ENCODE measurements at places on chromosomes 13 and 19.

DNA sequence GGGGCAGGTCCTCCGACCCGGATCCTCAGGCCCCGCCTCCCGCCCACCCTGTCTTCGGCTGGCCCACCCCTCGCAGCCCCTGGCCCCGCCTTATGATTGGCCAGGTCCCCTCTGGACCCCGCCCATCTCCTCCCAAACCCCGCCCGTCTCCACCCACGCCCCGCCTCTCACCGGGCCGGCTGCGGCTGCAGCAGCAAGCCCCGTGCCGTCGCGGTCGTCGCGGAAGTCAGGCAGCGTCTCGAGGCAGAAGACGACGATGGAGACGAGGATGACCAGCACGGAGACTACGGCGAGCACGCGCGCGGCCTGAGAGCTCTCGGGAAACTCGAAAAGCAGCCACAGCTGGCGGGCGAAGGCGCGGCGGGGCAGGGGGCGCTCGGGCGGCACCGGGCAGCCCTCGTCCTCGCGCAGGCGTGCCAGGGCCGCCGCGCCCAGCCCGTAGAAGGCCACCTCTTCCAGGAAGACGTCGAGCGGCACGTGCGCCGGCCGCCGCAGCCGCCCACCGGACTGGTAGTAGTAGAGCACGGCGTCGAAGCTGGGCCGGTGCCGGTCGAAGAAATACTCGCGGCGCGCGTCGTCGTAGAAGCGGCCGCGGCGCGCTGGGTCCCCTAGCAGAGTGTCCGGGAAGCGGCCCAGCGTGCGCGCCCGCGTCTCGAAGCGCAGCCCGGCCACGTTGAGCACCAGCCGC is 495 bp downstream of the KCNA7 start:
- no peak for DNase-seq

DNA sequence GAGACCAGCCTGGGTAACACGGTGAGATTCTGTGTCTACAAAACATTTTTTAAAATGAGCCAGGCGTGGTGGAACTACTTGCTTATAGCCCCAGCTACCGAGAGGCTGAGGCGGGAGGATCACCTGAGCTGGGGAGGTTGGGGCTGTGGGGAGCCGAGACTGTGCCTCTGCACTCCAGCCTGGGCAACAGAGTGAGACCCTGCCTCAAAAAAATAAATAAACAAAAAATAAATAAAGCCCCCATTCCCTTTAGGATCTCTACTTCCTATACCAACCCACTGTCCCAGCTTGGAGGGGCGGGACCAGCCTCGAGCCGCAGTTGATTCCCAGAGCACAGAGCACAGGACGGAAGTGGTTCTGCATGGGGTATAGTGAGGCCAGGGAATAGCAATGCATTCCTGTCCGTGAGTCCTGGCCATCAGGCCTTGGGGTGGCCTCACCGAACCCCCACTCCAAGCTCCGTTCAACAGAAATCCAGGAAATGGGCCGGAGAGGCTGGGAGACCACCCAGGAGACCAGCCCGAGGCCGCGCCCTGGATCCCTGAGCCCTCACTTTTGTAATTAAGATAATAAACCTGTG is 4.9 kb upstream of the PTBP1 start:
- no peak for DNase-seq

- DNase-seq, result no peak
Measured at GRCh38 chr13:30234619-30235162, 72.7 kb downstream of the KATNAL1 start.

DNA sequence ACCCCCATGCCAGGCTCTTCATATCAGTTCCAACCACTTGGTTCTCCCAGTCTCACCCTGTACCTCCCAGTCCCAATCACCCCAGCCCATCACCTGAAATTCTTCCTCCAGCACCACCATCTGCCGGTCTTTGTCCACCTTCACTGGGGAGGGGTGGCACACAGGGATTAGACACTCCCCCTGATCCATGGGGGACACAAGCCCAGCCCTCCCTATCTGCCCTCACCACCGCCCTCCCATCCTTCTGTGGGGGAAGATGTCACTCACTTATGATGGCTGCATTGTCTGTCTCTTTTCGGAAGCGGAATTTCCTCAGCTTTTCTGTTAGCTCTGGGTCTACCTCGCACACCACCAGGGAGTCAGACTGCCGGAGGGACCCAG is 685 bp downstream of the GMFG start:
- no peak for DNase-seq

DNA sequence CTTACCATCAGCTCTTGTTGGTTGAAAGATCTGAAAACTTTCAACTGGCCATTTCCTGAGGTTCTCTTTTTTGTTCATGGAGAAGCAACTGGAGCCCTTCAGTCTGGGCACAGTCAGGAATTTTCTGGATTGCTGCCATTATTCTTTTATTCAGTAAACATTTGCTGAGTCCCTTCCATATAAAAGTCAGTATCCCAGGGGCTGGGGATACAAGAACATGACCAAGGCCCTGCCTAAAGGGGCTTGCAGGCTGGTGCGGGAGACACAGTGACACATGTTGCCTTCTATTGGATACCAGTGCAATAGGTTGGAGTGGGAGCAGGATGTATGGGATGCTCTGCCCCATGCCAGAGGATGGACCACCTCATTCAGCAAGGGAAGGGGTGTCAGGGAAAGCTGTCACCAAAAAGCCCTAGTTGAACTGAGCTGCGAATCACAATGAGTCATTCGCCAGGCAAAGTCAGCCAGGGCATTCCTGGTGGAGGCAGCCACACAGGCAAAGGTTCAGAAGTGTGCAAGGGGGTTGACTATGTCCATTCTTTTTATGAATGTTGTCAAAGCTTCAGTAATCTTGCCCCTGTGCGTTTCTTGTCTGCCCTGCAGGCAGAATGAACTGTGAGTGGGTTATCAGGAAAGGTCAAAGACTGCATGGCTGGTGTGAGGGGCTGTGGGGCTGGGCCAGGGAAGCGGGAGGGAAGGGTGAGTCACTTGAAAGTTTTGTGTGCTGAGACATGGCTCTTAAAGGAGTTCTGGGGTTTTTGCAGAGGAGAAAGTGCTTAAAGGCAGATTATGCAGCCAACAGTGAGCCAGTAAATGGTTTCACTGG is 395.9 kb downstream of the KCNRG start:
- DNase-seq, result no peak

DNA sequence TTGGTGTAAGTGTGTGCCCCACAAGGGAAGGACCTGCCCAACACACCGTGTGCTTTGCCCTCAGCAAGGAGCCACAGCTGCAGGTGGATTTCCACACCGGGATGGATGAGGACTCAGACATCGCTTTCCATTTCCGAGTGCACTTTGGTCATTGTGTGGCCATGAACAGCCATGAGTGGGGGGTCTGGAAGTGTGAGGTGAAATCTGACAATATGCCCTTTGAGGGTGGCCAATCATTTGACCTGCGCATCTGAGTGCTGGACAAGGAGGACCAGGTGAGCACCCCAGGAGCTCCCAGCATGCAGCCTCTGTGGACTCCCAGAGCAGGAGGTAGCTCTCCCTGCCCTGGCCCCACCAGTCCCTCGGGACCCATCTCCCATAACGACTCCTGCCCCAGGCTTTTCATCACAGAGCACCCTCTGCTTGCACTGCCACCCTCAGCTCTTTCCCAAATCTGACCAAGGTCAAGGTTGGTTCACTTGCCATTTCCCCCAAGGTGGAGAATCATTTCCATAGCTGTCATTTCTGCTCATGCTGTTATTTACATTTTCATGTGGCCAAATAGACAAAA is 13.2 kb upstream of the EID2 start:
- DNase-seq, result no peak

- DNase-seq, result no peak
Measured at GRCh38 chr13:109428146-109428545, 358.2 kb downstream of the IRS2 start.

DNA sequence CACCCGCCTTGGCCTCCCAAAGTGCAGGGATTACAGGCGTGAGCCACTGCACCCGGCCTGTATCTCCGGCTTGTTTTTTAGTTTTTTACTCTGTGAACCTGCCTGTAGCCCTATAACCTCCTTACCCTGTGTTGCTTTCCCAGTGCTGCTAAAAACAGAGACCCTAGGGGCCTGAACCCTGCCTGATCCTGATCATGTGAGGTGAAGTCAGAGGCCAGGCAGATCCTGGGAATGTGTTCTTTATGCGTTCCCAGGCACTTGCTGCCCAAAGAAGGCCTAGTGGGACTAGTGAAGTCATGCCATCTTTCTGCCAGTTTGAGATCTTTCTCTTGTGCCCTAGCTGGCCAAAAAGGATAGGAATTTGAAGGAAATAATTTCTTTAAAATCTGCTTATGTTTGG is 4.6 kb downstream of the UBA2 start:
- no peak for DNase-seq

- no peak for DNase-seq
Measured at GRCh38 chr13:95568131-95568530, 15.6 kb downstream of the CLDN10 start.

- DNase-seq, result no peak
Measured at GRCh38 chr19:15255359-15255990, 23.2 kb upstream of the EPHX3 start.

DNA sequence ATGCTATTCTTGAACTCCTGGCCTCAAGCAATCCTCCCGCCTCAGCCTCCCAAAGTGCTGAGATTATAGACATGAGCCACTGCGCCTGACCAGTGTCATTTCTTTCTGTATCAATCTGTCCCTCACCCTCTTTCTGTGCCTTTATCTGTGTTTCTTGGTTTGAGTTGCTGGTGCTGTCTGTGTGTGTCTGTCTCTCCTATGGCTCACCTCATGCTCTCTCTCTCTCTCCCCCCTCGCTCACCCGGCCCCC is 9.9 kb downstream of the IRF2BP1 start:
- DNase-seq, result no peak

GRCh38 chr19:48806518-48806817 is 4.4 kb downstream of the BCAT2 start:
- DNase-seq, result no peak

- no peak for DNase-seq
Measured at GRCh38 chr19:38228491-38229439, 4.7 kb upstream of the DPF1 start.

DNA sequence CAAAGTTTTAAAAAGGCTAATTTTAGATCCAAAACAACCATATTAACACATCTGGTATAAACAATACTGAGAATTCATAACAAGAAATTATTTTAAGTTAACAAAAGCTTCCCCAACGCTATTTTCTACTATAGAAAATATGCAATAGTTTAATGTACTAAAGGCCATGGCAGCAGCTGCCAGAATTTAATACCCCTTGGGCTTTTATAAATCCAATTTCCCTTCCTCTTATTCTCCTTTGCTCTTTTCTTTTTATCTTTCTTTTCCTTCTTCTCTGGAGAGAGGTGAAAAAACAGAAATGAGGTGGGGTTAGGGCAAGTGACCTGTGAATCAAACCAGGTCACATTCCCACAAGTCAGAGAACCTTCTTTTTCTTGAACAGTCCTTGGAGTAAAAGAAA is 58.9 kb downstream of the ENOX1 start:
- no peak for DNase-seq

DNA sequence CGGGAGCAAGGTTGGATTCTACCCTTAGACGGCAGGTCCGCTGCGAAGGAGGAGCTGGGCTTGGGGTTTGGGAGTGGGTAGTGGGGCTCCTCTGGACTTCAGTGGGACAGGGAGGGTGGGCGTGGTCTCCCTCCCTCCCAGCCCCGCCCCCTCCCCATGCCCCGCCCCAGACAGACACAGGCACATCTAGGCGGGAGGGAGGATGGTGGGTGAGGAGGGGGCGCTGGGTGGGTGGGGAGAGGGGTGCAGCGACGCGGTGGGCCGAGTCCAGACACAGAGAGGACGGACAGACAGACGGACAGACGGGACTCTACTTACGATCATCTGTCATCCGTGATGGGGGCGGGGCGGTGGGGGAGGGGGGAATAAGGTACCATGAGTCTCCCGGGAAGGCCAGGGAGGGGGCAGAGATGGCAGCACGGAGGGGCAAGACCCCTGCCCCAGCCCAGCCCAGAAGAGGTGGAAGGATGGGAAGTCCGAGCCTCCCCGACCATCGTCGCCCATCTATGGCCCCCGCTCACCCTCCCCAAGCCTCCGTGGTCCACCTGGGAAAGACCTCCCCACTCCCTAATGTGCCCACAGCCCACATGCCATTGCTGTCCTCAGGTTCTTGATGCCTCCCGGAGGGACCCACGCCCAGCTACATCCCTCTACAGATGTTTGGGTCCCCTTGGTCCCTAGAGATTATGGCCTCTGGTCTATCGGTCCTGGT is 64.8 kb downstream of the UNC13A start:
- no peak for DNase-seq

DNA sequence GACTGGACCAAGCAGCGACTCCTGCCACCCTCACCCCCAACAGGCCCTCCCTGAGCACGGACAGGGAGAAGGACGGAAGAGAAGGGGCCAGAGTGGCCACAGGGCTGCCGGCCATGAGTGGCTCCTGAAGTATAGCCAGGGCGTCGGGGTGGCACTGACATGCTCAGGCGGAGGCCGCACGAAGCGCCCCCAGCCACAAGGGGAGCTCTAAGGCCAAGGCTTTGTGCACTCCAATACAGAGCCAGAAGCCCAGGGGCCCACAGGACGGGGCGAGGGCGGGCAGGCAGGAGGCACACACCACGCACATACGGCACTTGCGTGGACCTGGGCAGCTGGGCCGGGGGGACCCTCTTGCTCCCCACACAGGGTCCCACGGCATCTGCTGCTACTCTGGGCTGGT is 52.0 kb downstream of the KLF2 start:
- no peak for DNase-seq

- no peak for DNase-seq
Measured at GRCh38 chr13:41032691-41033376, 13.7 kb upstream of the ELF1 start.

DNA sequence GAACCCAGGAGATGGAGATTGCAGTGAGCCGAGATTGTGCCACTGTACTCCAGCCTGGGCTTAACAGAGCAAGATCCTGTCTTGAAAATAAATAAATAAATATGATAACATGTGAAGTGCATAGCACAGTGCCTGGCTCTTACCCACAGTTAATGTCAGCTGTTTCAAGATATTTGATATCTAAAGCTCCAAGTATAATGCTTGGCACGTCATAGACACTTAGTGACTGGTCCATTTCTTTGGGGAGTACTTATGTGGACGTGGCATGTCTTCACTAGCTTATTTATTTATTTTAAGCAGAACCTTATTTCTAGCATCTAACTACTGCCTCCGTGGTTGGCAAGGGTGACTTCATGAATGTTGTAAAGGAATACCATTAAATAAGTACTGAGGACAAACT is 18.8 kb downstream of the GARRE1 start:
- DNase-seq, result no peak

- no peak for DNase-seq
Measured at GRCh38 chr19:31500197-31500830, 151.1 kb upstream of the TSHZ3 start.

DNA sequence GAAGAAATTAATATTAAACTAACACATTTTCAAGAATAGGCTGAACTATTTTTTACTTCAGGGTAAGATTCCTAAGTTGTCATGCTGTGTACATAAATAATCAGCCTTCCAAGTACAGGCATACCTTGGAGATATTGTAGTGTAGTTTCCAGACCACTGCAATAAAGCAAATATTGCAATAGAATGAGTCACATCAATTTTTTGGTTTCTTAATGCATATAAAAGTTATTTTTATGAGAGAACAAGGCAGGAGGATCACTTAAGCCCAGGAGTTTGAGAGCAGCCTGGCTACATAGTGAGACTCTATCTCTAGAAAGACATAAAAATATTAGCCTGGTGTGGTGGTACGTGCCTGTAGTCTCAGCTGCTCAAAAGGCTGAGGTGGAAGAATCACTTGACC is 511.5 kb downstream of the UQCRFS1 start:
- DNase-seq, result no peak
